Calu3 (cell line): ENCODE measurements at places on chromosomes 2 and 18.

DNA sequence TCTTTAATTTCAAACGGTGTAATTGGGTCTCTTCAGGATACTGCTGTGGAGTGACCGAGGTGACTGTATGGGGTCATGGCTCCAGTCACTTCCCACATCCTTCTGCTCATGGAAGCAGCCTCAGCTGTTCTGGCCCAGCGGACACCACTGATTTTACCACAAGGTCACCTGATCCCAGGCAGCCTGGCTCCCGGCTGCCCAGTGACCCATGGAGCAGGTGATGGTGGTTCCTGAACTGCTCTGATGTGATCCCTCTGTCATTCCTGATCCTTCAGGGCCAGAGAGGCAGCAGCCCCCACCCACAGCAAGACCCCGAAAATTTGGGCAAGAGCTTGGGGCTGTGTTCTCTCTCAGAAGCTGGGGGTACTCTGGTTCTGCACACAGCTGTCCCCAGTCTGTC lies 35.5 kb upstream of the HS6ST1 start:
- no peak for DNase-seq

GRCh38 chr2:98479959-98480524 lies 35.4 kb downstream of the INPP4A start:
- peak; percentile 70 for DNase-seq

- DNase-seq, result no peak
These were observed 78.0 kb upstream of the NFATC1 start for GRCh38 chr18:79317703-79318102.

DNA sequence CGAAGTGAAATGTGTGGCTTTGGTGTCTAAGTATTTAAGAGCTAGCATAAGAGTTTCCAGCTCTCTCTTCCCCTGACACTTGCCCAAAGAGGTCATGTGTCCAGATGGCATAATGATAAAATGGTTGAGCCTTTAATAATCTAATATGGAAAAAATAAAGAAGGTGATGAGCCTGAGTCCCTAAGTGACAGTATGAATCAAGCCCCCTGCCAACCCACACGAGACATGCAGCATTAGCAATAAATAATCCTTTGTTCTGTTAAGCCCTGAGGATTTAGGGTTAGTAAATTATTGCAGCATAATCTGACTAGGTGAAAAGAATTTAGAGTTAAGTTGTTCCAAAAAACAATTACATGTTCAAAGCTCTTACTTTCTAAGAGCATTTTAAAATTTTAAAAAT lies 217.2 kb upstream of the CCDC150 start:
- no peak for DNase-seq

GRCh38 chr2:181123798-181124231 lies 143.4 kb downstream of the UBE2E3 start:
- DNase-seq, result no peak

DNA sequence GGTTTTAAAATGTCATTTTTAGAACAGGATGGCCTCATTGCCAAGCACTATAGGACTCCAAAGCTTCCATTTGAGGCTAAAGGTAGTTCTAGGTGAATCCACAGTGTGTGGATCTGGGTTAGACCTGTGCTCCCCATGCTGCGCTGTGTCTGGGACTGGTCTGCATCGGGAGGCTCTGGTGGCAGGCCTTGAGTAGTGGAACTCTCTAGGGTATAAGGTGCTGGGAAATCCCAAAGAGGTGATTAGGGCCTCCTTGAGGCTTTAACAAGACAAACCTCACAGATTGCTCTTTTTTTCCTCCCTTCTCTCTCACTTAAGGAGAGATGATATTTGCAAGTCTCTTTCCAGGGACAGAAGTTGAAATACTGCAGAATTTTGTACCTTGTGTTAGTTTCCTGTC lies 9.3 kb downstream of the SEC11C start:
- no peak for DNase-seq

GRCh38 chr18:41036346-41036745 lies 918.7 kb upstream of the PIK3C3 start:
- DNase-seq, result no peak

- DNase-seq, result no peak
These were observed 78.9 kb upstream of the TXNDC2 start for GRCh38 chr18:9806905-9807304.

DNA sequence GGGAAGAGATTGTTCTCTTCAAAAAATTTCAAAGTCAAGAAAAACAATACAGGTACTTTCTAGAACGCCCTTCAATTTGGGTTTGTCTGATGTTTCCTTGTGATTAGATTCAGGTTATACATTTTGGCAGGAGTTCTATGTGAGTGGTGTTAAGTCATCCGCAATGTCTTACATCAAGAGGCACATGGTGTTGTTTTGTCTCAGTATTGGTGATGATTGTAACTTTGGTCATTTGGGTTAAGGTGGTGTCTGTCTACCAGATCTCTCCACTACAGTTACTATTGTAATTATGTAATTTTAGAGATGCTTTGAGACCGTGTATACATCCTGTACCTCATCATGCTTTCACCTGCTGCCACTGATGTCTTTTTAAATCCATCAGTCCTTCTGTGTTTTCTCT lies 60.3 kb downstream of the TET3 start:
- DNase-seq, result no peak

- no peak for DNase-seq
These were observed 18.9 kb downstream of the NCAPH start for GRCh38 chr2:96354492-96354891.

DNA sequence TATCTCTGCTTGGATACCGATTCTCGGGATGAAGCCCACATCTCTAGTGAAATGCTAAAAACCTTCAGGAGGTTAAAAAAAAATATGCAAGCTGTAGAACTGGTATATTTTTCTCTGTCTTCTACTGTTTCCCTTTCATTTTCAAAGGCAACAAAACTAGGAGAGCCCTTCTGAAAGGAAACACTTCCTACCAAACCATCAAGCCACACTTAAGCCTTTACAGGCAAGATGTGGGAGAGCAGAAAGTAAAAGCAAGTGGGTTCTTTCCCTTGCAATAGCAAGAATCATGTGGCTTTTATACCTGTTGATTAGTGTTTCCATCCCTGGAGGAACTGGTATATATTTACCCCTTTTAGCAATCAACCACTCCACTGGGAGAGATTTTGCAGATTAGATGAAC lies 147.9 kb upstream of the ACAA2 start:
- DNase-seq, result no peak

DNA sequence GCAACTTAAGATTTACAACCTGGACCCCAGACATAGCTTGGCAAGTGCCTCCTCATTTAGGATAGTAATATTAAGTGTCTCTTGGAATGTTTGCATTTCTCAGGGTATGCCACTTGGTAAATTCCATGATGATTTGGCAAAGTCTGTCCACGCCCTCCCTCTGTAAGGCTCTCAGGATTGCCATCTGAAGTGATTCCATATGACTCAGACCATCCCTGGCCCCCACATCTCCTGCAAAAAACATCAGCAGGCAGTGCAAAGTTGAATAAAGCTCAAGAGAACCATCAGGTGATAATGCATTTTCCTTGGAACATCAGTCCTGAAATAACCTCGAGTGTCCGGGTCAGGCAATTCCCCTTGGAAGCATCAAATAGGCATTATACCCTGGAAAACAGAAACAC lies 27.1 kb upstream of the PIEZO2 start:
- no peak for DNase-seq

- DNase-seq, result no peak
These were observed 53.4 kb downstream of the SLC4A10 start for GRCh38 chr2:161677634-161678033.

DNA sequence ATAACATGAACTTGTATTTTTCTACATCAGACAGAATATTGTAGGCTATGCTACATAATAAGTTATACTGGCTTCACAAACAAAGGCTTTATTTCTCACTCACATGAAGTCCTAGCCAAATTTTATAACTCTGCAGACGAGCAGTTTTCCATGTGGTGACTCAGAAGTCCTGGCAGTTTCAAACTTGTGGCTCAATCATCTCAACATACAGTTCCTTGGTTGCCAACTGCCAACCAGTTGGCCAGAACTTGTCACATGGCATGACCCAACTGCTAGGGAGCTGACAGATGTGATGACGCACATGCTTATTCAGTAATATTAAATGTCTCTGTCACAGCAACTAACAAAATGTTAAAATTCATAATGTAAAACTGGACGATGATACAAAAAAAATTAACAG lies 63.8 kb upstream of the ZC3H15 start:
- DNase-seq, result no peak

DNA sequence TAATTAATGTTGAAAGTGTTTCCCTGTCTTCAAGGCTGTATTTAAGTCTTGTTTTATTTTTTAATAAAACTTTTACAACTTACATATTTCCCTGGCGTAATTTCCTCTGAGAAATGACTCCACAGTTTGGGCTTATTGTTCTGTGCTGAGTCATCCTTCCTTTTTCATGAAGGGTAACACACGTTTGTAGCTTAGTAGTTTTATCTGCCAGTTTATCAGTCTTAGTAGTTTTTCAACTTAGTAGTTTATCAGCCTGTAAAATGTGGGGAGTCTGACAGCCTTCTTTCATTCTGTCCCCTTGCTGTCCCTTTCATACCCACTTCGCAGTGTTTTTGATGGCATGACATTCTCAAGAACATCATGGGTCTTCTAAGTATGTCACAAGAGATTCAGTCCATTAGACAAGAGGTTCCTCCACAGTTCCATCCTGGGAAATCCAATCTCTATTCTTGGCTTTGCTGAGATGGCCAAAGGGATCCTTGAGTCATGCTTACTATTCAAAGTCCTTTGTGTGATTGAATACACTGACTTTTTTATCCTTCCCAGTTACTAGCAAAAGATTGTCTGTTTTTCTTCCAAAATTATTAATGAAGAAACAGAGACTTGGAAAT lies 60.0 kb upstream of the SGPP2 start:
- no peak for DNase-seq

DNA sequence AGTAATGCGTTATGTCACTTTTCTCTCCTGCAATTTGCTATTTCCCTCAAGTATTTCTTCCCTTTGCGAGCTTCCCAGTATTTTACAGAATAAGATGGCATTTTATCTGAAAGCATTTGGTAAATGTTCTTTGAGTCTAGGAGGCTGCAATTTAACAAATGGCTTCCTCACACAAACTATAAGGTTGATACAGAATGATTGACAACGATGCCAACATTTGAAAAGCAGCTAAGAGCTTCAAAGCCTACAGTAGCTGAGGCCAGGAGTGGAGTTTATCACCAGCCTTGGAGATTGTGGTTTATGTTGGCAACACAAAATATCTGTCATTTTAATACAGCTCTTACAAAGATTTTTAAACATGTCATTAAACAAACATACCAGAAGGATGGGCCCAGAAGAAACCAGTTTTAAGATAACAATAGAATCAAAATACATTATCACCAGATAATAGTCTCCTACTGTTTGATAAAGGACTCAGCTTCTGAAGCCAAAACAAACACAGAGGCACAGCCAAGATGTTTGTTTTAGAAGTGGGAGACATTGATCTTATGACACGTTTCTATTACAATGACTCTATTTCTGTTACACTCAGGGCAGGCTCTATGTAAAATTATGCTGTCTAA lies 711.4 kb upstream of the ACVR2A start:
- DNase-seq, result no peak

DNA sequence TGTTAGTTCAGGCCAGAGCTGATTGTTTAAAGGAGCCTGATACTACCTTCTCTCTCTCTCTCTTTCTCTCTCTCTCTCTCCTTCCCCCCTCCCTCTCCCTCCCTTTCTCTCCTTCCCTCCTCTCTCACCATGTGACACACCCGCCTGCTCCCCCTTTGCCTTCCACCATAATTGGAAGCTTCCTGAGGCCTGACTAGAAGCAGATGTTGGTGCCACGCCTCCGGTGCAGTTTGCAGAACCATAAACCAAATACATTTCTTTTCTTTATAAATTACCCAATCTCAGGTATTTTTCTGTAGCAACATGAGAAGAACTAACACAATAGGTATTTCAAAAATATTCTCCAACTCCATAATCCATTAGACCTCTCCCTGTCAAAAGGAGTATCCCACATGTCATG lies 62.4 kb downstream of the ANKRD62 start:
- DNase-seq, result no peak

GRCh38 chr2:236236559-236237452 lies 27.4 kb downstream of the ASB18 start:
- DNase-seq, result no peak

DNA sequence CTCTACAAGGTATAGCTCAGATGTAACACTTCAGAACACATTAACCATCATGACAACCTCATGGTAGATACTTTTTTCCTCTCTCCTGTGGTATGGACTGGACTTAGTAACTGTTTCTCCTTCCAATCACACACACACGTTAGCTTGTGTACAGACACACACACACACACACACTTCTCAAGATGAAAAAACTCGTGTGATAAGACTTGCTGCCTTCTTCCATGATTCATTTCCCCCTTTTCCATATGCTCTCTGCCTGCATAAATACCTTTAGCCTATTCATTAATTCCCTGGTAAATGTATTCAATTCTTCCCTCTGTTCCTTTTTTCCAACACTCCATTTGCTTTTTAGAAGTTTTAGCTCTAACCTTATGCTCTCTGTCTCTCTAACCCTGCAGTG lies 118.9 kb upstream of the TANK start:
- no peak for DNase-seq

- DNase-seq, result no peak
These were observed 2.4 kb upstream of the MRPL53 start for GRCh38 chr2:74474899-74475298.

GRCh38 chr2:224957540-224958461 lies 84.5 kb downstream of the DOCK10 start:
- DNase-seq, result no peak

DNA sequence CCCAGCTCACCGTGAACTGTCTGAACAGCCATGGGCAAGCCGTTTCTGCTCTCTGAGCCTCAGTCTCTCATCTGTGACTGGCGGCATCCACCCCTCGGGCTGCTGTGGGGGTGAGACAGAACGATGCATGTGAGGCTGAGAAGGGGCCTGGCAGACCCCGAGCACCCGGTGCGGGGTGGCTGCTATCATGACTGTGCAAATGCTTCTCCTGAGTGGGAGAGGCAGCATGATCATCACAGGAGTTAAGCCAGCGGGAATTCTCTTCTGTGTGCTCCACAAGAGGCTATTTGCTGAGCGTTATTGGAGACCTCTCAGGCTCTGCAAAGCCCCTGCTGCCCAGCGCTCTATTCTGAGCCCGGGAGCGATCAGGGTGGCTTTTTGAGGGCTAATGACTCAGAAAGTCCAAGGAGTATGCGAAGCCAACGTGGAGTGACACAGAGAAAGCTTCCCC lies 45.8 kb upstream of the ID2 start:
- DNase-seq, result no peak

- DNase-seq, result no peak
These were observed 17.2 kb upstream of the NAPG start for GRCh38 chr18:10508591-10508990.

DNA sequence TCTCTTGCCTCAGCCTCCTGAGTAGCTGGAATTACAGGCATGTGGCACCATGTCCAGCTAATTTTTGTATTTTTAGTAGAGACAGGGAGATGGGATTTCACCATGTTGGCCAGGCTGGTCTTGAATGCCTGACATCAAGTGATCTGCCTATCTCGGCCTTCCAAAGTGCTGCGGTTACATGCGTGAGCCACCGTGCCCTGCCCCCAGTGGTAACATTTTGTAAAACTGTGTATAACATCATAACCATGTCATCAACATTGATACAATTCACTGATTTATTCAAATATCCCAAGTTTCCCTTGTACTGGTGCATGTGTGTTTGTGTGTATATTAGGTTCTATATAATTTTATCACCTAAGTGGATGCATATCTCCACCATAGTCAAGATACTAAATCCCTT lies 70.0 kb downstream of the PDCL3 start:
- no peak for DNase-seq

GRCh38 chr2:114864901-114865300 lies 422.5 kb downstream of the DPP10 start:
- DNase-seq, result no peak
